ENCODE measurements at places on chromosomes 7 and 10. TPM values are rescaled to one million over a fixed set of nuclear protein-coding genes. Genes with fewer than 3 reads are reported as not detected.

TBXAS1 gene
- total RNA-seq: 9.9 TPM

OGDHL gene
- 0.52 TPM for total RNA-seq

CTAGE8 gene
- not detected for total RNA-seq

OR9A2 gene
- not detected for total RNA-seq

NPY4R2 gene
- 0.52 TPM for total RNA-seq

SEMA3C gene
- total RNA-seq: 266 TPM

CLDN3 gene
- 0.52 TPM for total RNA-seq

GPR158 gene
- 0.52 TPM for total RNA-seq

GNGT1 gene
- not detected for total RNA-seq

ZPBP gene
- total RNA-seq: not detected

ACHE gene
- total RNA-seq: 36.0 TPM

SLC26A3 gene
- total RNA-seq: not detected

ETV1 gene
- 6.3 TPM for total RNA-seq

TMED4 gene
- 107 TPM for total RNA-seq

ITIH5 gene
- total RNA-seq: 37.1 TPM

CLDN4 gene
- total RNA-seq: not detected

ZC3HAV1L gene
- 16.7 TPM for total RNA-seq

PRLHR gene
- not detected for total RNA-seq

ST8SIA6 gene
- total RNA-seq: 0.52 TPM

FGFR2 gene
- total RNA-seq: 11.5 TPM

GARIN1A gene
- 0.52 TPM for total RNA-seq

PNLIPRP2 gene
- total RNA-seq: not detected

IL6 gene
- total RNA-seq: not detected

TMEM196 gene
- total RNA-seq: 0.52 TPM

FBH1 gene
- 51.7 TPM for total RNA-seq

NKX1-2 gene
- not detected for total RNA-seq

FAM131B gene
- 1.0 TPM for total RNA-seq

PTF1A gene
- not detected for total RNA-seq

PHTF2 gene
- total RNA-seq: 14.6 TPM
